Renal cortex interstitium (tissue), 15 donors: ENCODE measurements at places on chromosomes 12 and 14. TPM values are rescaled to one million over a fixed set of nuclear protein-coding genes. Genes with fewer than 3 reads are reported as not detected.

CCDC197 gene
- not detected for polyA plus RNA-seq

KRT75 gene
- not detected for polyA plus RNA-seq

B3GNT4 gene
- polyA plus RNA-seq, result 4.1 TPM

DNA sequence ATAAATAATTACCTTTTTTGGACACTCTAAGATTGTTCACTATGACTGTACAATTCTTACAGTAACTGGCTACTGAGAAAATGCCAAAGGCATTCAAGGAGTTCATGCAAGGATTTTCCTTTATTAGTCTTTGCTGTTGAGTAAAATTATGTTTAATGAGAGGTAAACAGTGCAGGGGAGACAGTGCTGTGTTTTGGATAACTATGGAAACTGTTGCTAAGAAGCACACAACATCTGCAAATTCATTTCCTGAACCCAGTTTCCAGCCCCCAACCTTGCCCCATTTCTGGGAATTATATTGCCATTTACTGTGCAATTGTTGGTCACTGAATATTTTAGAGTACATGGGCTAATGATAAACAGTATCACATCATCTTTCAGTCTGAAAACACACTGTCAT is 1005.8 kb downstream of the TRHDE start:
- DNase-seq, result no peak

GRCh38 chr14:59055439-59056045 is 132.9 kb upstream of the DAAM1 start:
- peak; percentile 39 for DNase-seq

DNA sequence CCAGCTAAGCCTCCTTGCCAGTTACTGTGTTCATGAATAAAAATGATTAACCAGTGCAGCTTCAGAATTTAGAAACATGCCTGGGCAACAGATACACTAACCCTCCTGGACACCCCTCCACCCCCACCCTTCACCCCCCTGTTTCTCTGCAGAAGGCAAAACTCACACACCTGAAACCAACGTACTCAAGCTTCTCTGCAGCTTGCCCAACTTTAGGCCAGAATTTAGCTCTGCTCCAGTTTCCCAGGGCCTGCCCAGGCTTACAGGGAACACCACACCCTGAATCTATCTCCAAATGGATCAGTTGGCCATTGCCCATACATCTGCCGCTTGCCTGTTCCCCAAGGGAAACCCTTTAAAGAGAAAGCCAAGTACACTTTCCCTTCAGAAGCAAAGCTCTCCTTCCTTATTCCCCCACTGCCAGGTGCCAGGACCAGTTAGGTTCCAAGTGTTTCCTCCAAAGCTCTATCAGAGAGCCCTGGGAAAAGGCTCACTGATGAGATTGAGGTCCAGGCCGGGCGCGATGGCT is 1.8 kb upstream of the SPPL3 start:
- DNase-seq, result no peak

DNA sequence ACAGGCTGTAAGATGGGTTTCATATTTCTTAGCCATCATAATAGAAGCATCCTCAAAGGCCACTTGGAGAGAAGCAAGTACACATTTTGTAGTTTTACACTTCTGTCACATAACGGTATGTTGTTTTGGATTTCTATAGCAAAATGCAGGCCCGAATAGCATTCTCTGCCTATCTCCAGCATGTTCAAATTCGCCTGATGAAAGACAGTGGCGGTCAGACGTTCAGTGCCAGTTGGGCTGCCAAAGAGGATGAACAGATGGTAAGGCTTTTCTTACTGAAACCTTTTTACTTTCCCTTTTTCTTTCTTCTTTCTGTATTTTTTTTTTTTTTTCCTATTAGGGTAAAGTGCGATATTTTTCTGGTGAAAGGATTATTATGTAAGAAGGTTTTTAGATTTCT is 110.5 kb downstream of the TTLL5 start:
- DNase-seq, result no peak

GRCh38 chr12:91565246-91565645 is 382.6 kb upstream of the DCN start:
- no peak for DNase-seq

ESR2 gene
- polyA plus RNA-seq, result 1.1 TPM

- DNase-seq, result no peak
These were observed 319.4 kb upstream of the ATP2B1 start for GRCh38 chr12:90027889-90028634.

GRCh38 chr14:76770521-76771436 is 9.5 kb downstream of the VASH1 start:
- DNase-seq, result no peak

DNA sequence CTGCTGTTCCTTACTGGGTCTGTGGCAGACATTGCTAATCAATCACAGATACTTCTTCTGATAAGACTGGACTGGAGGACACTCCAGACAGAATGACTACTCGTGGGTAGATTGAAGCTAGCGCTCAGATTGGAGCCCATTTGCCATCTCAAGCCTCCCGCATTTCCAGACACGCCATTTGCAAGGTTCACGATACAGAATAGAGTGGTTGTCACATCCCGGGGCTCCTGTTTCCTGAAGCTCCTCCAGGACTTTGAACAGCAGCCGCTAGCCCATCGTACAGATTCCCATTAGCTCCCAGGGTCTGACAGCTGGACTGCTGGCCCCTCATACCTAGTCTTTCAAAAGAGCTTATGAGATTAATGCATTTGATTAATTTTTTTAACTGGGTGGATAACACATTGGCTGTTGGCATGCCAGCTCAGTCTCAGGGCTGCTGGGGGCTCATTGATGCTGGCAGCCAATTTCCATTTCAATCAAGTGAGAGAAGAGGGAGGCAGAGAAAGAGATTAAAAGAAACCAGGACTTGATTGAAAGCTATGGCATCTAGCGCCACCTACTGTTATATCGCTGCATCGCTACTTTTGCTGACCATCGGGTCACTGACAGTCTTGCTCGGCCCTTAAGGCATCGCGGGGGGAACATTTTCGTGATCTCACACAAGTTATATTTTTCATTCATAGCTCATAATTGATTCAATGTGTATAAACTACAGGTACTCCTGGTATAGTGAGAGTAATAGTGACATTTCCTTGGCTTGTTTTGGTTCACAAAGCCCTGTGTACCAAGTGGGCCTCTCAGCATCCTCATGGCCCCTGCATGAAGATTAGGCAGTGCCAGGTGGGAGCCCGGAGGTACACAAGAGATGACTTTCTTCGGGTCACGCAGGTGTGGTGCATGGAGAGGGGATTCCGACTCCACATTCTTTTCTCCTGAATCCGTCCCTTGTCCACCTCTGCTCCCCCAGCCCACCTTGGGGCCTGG is 78.6 kb downstream of the CCDC60 start:
- DNase-seq, result peak; percentile 42

- DNase-seq, result no peak
These were observed 706.8 kb downstream of the GALC start for GRCh38 chr14:87286191-87286590.

DNA sequence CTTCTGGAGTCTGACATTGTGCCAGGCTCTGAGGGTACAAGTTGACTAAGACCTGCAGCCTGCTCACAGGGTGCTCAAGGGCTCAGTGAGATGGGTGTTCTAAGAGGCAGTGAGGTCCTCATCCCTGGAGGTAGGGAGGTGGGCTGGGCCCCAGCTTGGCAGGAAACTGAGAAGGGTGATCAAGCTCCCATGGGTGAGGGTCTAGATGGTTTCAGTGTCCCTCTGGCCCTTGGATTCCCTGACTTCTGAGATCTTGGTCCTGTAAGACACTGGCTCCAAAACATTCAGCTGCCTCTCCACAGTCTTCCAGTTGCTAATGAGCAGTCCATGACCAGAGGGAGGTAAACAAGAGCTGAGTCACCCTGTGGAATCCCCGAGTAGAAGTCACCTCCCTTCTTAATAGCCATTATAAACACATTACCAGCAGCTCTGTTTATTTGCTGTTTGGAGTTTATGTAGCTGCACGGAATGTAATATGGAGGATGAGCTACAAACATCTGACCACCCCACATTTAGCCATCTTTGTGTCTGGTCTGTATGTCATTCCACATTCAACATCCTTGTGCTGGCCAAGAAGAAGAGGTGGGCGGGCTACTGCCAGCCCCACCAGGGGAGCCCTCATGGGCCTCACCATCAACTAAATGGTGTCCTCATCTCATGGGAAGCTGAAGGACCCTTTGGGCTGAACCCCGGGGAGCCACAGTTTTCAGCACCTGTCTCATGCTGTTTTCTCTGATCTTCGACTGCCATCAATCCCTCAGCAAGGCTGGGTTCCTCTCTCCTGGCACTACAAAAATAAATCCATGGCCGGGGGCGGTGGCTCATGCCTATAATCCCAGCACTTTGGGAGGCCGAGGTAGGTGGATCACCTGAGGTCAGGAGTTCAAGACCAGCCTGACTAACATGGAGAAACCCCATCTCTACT is 37.2 kb upstream of the BDKRB2 start:
- DNase-seq, result no peak

ACOT6 gene
- polyA plus RNA-seq, result 0.30 TPM

DNA sequence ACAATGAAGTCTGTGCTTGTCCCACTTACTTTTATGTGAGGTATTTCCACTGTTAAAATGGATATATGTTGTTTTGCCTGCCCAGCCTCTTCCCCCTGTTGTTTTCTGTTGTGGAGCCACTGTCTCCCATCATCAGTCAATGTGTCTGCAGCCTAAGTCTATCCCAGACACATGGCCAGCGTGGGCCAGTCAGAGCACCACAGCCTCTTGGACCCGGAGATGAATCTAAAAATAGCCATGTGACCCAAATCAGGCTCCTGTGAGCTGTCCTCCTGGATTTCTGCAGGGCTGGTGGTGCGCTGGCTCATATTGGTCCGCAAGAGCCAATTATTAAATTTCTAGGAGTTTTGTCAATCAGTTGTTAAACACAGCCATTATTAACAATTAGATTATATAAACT is 44.0 kb upstream of the PRICKLE1 start:
- DNase-seq, result no peak

PLEKHG7 gene
- polyA plus RNA-seq, result 0.75 TPM

CD163 gene
- polyA plus RNA-seq, result 8.7 TPM

- DNase-seq, result no peak
These were observed 544.2 kb downstream of the FOXG1 start for GRCh38 chr14:29310757-29311156.
